ENCODE measurements at places on chromosomes 4 and X.
A peak's percentile ranks its signal among the peaks of the same experiment; 100 is the strongest.

GRCh38 chrX:102599951-102600579, 750 bp downstream of the ARMCX5 start:
- DNase-seq, result no peak

- DNase-seq, result no peak
Observed at GRCh38 chr4:176444741-176445140, 125.0 kb downstream of the SPCS3 start.

- no peak for DNase-seq
Observed at GRCh38 chr4:146930673-146931072, 15.0 kb downstream of the TTC29 start.

DNA sequence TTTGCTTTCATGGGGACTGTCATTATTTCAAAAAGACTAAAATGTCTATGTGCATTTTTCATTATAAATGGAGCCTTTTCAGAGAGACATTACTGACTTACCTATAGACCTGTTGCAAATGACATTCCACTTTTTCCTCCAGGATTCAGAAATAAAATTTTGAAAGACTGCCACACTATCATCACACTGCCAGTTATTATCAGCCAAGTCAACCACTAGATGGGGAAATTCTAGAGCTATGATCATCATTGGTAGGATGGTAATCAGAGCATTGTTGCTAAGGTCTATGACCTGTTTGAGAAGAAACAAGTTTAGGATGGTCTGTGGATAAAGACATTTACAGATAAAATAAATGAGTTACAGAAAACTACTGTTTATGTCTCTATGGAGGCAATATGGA, 22.5 kb downstream of the LRRC66 start:
- no peak for DNase-seq

- peak; percentile 1 for DNase-seq
Observed at GRCh38 chr4:154626793-154627484, 14.5 kb upstream of the FGG start.

- DNase-seq, result no peak
Observed at GRCh38 chr4:110484029-110484428, 8.1 kb downstream of the ENPEP start.

DNA sequence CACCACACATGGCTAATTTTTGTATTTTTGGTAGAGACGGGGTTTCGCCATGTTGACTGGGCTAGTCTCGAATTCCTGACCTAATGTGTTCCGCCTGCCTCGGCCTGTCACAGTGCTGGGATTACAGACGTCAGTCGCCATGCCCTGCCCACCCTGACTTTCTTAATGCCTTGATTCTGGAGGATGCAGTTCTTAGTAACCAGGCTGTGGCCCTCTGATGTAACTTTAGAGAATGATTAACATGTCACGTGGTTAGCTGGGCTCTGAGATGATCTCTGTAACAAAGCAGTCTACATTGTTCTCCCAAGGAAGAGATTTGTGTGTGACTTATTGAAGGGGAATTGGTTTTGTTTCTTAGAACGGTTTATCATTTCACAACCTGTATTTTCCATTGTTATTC, 30.6 kb downstream of the ANK2 start:
- no peak for DNase-seq

DNA sequence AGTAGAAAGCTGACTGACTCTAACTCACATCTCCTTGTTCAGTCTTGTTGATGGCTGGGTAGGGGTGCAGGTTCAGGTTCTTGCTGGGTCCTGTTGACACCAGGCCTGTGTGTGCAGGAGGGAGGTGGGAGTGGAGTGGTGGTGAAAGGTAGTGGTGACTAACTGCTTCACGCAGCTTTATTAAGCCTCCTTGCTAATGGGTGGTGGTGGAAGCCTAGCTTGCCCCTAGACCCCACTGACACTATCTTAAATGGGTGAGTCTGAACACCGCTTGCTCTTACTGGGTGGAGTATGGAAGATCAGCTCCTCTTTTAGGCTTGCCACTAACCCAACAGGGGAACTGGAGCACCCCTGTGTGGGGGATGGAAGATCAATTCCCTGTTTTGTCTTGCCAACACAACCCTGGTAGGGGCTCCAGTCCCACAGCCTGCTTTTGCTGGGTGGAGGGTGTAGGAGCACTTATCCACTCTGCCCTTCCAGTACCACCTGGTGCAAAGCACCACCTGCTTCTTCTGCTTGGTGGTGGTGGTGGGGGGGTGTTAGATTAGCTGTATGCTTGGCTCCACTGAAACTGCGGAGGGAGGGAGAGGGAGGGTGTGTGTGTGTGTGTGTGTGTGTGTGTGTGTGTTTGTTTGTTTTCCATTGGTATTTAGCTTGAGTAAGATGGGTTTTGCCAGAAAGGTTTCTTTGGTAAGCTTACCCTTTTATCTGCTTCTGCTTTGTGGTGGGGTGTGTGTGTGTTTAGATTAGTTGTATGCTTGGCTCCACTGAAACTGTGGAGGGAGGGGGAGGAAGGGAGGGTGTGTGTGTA, 25.6 kb downstream of the KDM6A start:
- DNase-seq, result no peak

DNA sequence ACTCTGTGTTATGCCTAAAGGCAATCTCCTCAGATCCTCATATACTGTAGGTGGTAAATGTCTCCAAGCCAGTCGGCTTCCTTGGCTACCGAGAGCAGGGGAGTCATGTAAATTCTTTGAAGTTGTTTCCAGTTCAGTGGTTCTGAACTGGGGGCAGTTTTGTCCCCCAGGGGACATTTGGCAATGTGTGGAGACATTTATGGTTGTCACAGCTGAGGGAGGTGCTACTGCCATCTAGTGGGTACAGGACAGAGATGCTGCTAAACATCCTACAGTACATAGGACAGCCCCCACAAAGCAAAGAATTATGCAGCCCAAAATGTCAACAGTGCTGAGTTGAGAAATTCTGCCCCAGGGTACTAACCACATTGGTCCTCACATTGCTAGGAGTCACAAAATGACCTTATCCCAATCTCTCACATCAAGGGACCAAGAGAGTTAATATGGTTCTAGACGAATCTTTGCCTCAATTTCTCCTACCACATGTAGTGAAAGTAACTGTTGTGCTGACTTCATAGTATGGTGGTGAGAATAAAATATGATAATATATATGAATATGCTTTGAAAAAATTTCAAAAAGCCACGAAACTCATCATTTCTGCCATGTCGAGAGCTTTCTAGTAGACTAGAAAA, 104.4 kb upstream of the ARHGAP24 start:
- peak; percentile 8 for DNase-seq

DNA sequence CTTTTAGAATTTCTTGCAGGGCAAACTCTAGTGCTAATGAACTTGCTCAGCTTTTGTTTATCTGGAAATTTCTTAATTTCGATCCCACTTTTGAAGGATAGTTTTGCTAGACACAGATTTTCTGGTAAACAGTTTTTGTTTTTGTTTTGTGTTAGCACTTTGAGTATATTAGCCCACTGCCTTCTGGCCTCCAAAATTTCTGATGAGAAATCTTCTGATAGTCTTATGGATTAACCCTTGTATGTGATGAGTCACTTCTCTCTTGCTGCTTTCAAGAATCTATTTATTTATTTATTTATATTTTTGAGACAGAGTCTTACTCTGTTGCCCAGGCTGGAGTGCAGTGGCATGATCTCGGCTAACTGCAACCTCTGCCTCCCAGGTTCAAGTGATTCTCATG, 27.0 kb upstream of the GIMD1 start:
- DNase-seq, result no peak

DNA sequence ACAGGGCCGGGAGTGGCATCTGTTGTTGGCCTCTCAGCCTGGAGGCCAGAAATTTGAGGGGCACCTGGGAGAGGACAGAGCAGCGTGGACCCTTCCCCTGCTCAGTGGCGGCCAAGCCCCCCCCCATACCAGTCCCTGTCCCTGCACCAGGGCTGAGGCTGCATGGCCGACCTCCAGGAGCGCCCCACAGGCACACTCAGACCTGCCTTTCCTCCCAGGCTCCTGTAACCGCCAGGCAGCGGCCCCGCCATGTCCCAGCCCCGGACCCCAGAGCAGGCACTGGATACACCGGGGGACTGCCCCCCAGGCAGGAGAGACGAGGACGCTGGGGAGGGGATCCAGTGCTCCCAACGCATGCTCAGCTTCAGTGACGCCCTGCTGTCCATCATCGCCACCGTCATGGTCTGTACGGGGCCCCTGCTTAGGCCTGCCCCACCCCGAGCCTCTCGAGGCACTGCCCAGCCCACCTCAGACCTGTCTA, 15.3 kb downstream of the TMEM175 start:
- DNase-seq, result no peak

DNA sequence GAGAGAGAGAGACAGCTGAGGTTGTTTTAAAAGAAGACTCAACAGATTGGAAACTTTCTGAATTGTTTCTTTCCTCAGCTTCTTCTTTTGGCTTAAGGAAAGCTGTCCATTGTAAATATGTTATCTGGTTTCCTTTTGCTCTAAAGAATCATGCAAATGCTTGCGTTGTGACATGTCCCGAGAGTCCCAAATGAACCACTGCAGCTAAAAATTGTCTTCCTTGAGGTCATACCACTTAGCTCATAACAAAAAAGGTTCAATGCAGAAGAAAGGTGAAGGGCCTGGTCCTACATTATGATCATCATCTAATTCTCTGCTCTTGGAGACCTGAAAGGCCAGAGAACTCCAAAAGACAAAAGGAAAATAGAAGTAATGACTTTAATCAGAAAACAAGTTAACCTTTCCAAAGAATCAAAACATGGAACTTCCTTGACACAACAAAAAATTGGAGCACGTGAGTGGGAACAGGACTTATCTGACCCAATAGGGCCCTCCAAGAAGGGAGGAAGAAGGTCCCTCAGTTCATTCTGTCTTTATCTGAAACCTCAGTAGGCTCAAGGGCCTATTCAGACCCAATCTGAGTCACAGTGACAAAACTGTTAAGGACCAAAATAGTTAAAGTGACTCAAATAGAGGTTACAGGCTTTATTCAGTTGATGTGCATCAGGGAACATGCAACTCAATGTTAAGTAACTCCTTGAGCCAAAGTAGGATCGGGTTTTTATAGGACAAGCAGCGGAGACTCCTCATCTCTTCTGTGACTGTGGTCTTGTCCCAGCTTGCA, 14.7 kb upstream of the VSIG1 start:
- DNase-seq, result no peak

GRCh38 chr4:10667701-10668326, 16.8 kb downstream of the CLNK start:
- peak; percentile 74 for DNase-seq

GRCh38 chr4:151481813-151482212, 72.8 kb downstream of the FHIP1A start:
- DNase-seq, result no peak

GRCh38 chrX:136802515-136802914, 21.8 kb upstream of the ARHGEF6 start:
- no peak for DNase-seq

DNA sequence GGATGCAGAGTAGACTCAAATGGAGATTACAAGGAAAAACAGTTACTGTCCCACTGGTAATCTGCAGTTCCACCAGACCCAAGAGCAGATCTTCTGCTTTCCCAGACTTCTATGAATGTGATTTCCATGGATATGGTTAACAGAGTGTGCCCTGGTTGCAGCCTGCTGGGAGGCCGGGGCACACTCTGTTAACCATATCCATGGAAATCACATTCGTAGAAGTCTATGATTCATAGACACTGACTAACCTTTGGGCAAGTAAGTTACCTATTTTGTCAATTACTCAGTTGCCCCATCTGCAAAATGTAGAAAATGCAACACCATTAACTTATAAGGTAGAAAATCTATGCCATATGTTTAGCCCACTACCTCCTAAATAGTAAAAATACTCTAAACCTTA, 443.1 kb upstream of the PITX2 start:
- DNase-seq, result no peak

DNA sequence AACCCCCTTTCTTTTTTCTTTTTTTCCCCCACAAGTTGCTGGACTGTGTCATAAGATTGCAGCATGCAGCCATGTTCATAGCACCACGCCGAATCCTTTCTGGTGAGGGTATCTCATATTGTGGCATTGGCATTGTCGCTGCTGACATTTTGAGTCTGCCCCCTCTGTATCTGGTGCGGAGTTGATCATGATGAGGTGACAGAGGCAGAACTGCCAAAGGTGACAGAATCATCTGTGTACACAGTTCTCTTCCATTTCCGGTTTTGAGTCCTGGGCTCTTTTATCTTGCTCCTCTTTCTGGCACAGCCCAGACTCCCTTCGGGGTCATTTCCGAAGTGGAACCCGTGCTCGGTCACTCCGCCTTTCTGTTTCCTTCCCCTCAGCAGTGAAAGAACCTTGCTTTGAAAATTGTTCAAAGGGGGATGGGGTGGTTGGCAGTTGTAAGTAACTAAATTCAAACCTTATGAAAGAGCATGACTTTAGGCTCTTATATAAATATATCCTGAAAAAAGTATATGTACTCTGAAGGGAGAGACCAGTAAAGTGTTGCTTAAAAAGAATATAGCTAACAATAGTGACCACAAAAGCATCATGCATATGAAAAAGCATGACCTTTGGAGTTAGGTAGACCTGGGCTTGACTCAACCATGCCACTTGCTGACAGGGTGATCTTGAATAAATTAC, 55.0 kb upstream of the BMP2K start:
- DNase-seq, result no peak

- DNase-seq, result no peak
Observed at GRCh38 chr4:94534401-94535312, 82.9 kb downstream of the PDLIM5 start.

GRCh38 chr4:100497791-100498190, 20.0 kb downstream of the EMCN start:
- no peak for DNase-seq

GRCh38 chr4:40822420-40823166, 72.8 kb downstream of the NSUN7 start:
- DNase-seq, result no peak

- DNase-seq, result no peak
Observed at GRCh38 chrX:155767051-155767875, 113.9 kb upstream of the VAMP7 start.

- DNase-seq, result no peak
Observed at GRCh38 chrX:39856472-39857121, 241.2 kb downstream of the BCOR start.

- no peak for DNase-seq
Observed at GRCh38 chrX:133045986-133046385, 50.9 kb downstream of the USP26 start.

DNA sequence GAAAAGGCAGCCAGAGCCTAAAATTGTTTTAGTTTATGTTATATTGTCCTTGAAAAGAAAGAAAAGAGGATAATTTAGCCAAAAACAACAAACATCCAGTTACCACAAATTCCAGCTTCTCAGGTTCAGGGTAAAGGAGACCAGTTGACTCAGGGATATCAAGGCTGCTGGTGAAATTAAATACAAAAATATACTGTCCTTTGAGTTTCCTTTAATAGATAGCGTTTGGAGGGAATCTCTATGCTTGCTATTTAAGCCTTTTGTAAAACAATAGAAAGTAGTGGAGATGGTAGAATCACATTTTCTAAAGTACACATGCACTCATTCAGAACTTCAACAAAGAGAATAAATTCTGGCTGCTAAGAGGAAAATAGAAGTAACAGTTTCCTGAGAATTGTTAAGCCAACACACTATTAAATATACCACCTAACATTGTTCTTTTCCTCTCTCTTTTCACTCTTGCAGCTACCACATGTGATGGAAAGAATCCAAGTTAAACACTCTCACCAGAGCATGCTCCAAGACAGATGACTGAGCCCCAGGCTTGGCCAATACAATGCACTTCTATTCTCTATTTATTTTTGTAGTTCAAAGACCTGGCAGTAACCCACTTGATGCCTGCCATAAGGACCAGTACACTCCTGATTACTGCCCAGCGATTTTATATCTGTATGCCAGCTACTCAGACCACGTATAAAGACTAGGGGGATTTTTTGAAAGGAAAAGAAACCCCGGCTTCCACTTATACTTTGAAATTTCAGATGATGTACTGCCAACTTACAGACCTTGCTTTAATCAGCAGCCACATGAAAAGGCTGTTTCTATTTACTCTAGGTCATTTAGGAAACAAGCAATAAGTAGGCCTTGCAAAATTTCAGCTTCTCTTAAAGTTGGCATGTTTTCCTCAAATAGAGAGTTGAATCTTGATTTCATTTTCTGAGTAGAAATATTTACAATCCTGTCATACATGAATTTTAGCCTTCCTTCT, 756.9 kb downstream of the FAT4 start:
- peak; percentile 94 for DNase-seq
